ENCODE measurements at places on chromosomes 2 and 18.

GRCh38 chr2:102801858-102802699, 40.2 kb downstream of the TMEM182 start:
- no peak for ATAC-seq

DNA sequence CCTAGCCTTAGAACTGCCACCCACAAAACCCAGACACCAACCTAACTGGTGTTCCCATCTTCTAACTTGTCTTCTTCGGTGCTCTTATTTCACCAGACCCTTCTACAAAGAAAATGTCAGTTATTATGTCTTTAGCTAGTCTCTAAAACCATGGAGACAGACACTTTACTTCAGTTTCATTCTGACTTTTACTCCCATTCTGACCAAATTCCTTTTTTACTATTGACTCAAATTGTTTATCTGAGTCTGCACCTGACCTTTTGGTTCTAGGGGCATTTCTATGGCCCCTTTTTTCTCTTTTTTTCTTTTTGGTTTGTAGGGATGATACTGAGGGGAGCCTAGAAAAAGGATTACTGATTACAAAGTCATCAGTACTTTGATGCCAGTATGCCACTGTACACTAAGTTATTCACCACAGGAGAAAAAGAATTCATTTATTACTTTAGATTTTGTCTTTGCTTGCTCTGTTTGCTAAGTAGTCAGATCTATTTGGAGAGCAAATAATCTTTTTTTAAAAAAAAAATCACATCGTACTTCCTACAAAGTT, 6.8 kb upstream of the SLC1A4 start:
- peak; percentile 62 for ATAC-seq

- ATAC-seq: no peak
Measured at GRCh38 chr18:26863122-26863879, 2.2 kb downstream of the AQP4 start.

- ATAC-seq: no peak
Measured at GRCh38 chr2:26584656-26585055, 56.5 kb downstream of the CIB4 start.

- ATAC-seq: no peak
Measured at GRCh38 chr2:151826737-151827157, 1.5 kb downstream of the ARL5A start.

GRCh38 chr18:29041976-29042375, 865.0 kb upstream of the CDH2 start:
- ATAC-seq: no peak

- ATAC-seq: no peak
Measured at GRCh38 chr2:219109471-219109870, 48.8 kb upstream of the IHH start.

DNA sequence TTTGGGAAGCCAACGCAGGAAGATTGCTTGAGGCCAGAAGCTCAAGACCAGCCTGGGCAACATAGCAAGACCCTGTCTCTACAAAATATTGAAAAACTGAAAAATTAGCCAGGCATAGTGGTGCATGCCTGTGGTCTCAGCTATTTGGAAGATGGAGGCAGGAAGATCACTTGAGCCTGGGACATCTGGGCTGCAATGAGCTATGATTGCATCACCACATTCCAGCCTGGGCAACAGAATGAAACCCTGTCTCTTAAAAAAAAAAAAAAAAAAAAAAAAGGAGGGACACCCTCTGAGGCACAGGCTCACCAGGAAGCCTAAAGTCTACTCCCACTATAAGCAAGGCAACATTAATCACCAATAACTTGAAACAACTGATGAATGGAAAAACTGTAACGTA, 151.1 kb downstream of the CCDC148 start:
- ATAC-seq: no peak

DNA sequence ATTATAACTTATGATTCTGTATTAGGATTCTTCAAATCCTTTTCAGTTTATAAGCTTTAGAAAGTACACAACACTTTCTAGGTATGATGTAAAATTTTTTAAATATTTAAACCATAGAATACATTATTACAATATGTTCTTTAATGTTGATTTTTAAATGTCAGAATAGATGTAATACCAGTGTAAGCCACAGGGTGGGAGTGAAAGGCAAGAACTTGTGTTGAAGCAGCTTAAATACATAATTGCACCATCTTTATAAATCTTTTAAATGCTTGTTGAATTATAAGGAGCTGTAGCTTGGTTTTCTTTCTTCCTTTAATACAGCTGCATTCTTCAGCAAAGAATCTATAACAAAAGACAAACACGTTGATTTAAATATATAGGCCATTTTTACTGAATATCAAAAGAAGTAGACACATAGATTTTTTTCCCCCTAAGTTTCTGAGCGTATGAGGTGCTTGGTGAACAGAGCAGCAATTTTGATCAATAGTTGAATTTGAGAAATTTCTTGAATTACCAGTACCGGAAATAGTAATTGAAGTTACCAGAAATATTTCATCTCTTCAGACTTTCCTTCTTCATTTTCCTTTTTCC, 63.0 kb downstream of the TANK start:
- ATAC-seq: no peak

DNA sequence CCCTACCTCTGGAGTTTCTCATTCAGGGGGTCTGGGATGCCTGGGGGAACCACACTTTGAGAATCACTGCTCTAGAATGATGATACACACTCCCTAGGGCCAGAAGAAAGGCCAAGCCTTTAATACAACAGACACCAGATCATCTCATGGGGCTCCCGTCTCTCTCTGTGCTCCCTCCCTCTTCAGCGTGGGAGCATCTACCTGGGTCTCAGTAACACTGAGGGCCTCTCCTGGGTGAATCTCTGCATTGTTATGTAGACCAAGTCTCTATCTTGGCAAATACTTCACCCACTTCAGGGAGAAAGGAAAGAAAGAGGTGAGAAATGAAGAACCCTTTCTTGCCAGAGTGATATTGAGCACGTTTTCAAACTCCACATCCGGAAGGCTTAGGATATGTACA, 146.8 kb upstream of the MSH6 start:
- no peak for ATAC-seq

GRCh38 chr2:188292348-188293239, 920 bp downstream of the GULP1 start:
- no peak for ATAC-seq

GRCh38 chr2:65420712-65421431, 11.5 kb downstream of the SPRED2 start:
- no peak for ATAC-seq

- ATAC-seq: no peak
Measured at GRCh38 chr2:127634066-127634617, 11.8 kb upstream of the GPR17 start.

Data from activated CD4-positive, CD25-positive, alpha-beta regulatory T cell treated with anti-CD3 and anti-CD28 coated beads, Interleukin-2, amount 50 U/mL, for 24 hours (primary cell).